NCI-H2081 treated with DMSO at 0.1 percent for 48 hours (cell line): ENCODE measurements at places on chromosomes 6 and 20.

- DNase-seq = no peak
Observed at GRCh38 chr20:64077876-64078551, 1.3 kb downstream of the RGS19 start.

DNA sequence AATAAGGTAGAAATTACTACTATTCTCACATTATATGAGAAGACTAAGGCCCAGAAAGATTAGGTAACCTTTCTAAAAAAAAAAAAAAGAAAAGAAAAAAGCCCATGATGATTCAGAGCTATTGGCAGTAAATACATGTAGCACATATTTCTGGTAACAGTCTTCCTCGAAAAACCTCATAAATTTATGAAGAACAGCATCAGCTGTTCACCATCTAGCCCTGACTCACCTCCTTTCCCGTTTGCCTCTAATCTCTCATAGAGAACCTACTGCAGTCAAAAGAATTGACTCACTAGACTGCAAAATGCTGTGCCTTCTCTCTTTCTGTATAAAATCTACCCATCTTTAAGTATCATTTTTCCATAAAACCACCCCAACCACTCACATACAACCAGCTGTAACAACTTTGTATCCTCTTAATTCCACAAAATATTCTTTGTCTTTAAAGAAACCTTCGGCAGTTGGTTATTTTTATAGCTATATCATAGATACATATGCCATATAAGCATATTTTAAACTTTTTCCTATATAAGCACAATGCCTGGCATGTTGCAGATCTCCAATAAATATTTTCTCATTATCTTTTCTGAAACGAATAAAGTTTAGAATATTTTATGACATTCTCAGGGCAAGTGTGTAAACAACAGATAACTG is 152.7 kb upstream of the ENPP5 start:
- DNase-seq = no peak

DNA sequence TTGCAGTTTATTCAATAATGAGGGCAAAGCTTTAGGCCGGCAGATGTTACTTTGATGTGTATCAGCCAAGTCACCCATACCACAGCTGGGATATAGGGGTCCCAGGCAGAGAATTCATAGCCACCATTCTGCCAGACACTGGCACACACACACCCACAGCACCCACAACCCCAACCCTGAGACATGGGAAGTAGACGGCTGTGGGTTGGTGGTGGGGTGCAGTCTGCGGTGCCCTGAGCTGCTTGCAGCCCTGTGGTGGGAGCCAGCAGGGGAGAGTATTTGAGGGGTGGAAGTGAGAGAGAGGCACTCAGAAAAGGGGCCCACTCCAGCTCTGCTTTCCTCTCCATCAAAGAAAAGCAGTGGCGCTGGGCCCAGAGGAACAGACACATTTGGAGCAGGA is 125.3 kb downstream of the FOXO3 start:
- DNase-seq = no peak

- DNase-seq = no peak
Observed at GRCh38 chr20:41181567-41181966, 44.2 kb downstream of the PLCG1 start.
